ENCODE measurements at places on chromosomes 6 and 20. TPM values are rescaled to one million over a fixed set of nuclear protein-coding genes. Genes with fewer than 3 reads are reported as not detected.

The ZNF311 gene
- 4.6 TPM for total RNA-seq

The LYRM4 gene
- 29.0 TPM for total RNA-seq

The BMP7 gene
- 0.02 TPM for total RNA-seq

The FAM83B gene
- 0.20 TPM for total RNA-seq

The MTFR2 gene
- total RNA-seq: 12.0 TPM

The SEMG1 gene
- not detected for total RNA-seq

The ITPA gene
- 80.9 TPM for total RNA-seq

The CENPB gene
- total RNA-seq: 161 TPM

DNA sequence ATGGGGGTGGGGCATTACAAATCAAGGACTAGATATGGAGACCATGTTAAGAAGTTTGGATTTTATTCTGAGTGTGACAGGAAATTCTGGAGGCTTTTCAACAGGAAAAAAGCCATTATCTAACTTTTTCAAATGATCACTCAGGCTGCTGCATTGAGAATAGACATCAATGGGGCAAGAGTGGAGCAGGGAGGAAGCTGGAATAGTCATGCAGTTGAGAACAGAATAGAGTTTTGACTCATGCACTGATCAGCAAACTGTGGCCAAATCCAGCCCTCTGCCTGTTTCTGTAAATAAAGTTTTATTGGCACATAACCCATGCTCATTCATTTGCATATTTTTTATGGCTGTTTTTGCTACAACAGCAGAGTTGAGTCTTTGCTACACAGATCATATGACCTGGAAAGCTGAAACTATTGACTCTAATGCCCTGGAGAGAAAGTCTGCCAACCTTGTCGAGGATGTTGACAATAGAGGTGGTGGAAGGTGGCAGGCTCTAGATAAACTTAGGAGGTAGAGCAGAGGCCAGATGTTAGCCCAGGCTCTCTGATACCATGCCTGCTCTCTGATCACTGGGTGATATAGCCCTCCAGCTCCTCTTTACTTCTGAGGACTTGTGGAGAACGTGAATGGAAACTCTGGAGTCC lies 441.8 kb downstream of the PTPRT start:
- no peak for DNase-seq

GRCh38 chr20:63216041-63216848 lies at the start of gene YTHDF1:
YTHDF1 (minus strand) TSS chr20:63216131; CDS start chr20:63215892, 239 bp downstream.
- peak; percentile 96 for DNase-seq

DNA sequence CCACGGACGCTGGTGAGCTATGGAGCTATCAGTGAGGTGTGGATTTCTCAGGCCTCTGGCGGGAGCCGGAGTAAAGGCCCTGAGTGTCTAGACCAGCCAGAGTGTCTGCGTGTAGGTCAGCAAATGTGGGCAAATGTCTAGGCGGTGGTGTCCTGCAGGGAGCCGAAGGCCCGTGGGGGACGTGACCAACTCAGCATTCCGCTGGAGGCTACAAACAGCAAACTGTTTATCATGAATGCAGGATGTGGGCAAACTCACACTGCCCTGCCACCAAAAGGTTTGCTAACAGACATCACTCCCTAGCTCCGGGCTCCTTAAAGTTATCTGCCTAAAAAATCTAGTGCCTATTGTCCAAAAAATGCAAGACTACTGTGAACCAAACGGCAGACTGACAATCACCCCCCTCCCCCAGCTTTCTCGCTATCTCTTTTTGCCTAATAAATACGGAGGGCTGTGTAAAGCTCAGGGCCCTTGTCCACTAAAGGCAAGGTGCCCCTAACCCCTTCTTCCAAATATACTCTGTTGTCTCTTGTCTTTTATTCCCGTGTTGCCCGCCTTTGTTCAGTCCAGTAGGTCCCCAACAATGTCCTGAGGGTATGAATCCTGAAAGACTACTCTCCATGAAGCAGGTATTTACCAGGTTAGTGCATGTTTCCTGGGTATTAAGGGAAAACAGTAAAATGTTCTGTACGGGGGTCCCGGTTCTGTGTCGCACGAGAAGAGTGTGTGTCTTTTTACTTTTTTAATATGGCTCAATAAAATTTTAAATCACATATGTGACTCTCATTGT lies 29.0 kb upstream of the AFDN start:
- peak; percentile 41 for DNase-seq

DNA sequence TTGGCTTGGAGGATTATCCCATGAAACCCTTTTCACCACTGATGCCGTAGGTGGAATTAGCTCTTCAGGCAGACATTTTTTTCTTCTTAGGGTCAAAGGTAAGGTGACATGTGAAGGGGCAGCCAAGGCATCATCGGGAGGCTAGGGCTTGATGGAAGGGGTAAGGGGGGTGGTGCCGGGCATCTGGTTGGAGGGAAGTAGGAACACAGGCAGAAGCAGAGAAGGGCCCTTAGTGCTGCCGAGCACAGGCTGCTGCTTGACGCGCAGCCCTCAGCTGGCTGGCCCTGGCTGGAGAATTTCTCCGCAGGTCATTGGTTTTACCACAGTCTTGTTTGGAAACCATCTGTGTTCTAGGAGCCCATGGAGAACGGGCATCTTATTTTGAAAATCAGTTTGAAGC lies 54.7 kb downstream of the TRAF3IP2 start:
- DNase-seq: no peak

- DNase-seq: no peak
Measured at GRCh38 chr6:1230689-1231605, 81.0 kb upstream of the FOXQ1 start.

DNA sequence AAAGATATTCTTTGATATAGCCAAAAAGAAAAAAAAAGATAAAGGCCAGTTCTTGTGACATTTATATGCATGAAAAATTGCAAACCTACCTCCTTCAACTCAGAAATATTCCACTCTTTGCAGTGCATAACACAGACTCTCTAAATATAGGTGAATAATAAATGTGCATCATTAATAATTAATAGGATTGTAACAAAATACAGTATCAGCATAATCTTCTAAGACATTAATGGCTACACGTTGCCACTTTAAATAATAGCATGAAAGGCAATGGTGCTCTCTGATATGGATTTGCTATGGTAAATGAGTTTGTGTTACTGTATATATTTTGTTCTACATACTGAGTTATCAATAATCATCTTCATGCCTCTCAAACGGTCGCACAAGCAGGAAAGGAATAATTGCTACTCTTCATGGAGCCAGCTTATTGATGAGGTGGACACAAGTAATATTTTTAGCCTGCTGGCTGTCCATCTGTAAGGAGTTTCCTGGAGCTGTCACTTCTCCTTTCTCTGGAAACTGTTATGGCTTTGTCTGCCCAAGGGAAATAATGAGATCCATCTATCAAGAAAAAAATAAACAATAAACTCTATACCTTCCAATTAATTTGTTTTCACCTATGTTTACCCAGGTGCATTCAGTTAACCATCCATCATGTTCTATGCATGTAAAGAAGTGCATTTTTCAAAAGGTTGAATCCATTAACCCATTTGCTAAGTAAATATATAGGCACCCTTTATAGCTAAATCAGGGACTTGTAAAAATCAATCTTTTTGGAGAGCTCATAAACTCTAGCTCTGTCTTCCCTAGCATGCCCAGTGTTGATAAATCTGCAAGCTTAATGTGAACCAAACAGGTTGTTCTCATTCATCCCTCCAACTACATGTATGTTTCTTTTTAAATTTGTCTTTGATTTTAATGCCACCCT lies 253.0 kb downstream of the NKAIN2 start:
- DNase-seq: no peak

GRCh38 chr6:43937236-43938177 lies 167.5 kb downstream of the VEGFA start:
- DNase-seq: no peak

- peak; percentile 29 for DNase-seq
Measured at GRCh38 chr6:166683477-166683876, 56.4 kb upstream of the RPS6KA2 start.

DNA sequence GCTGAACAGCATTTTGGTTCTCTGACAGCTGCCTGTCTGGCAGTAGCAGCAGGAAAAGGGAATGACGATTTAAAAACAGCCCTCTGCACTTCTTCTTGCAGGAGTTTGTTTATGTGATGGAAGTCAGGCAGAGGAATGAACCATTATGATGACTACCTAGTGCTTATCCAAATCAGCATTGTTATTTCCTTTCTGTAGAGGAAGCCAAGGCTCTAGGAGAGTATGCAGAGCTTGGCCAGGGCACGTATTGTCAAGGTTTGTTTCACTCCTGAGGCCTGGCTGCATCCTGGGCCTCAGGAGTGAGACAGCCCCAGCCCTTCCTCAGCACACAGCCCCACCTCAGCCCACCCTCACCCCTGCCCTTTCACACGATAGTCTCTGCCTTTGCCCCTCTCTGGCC lies 68.5 kb downstream of the FAM229B start:
- DNase-seq: peak; percentile 63

DNA sequence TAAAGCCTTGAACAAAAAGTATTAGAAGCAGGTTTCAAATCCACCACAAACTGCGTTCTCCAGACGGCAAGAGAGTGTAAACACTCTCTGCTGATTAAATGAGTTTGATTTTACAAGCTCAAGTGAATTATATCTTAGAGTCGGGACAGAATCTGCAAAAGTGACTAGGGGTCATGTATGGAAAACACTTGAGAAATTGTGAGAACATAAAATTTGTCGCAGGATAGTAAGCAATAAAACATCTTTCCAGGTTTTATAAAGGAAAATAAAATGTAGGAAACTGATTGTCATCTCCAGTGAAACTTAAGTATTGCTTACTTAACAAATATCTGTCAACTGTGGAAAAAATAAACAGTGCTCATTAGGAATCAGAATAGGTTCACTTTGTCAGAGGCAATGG lies 374.2 kb downstream of the ARHGAP18 start:
- no peak for DNase-seq

DNA sequence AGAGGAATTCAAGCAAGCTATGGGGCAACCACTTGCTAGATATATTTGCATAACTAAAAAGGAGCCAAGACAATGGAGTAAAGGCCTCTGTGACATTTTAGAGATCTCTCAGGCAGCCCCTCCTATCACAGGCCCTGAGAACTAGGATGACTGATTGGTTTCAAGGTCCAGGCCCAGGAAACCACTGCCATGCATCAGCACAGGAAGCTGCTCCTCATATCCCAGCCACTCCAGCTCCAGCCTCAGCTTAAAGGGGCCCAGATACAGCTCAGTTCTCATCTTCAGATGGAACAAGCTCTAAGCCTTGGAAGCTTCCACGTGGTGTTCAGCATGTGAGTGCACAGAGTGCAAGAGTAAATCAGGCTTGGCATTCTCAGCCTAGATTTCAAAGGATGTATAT lies 21.1 kb upstream of the THBS2 start:
- peak; percentile 50 for DNase-seq

DNA sequence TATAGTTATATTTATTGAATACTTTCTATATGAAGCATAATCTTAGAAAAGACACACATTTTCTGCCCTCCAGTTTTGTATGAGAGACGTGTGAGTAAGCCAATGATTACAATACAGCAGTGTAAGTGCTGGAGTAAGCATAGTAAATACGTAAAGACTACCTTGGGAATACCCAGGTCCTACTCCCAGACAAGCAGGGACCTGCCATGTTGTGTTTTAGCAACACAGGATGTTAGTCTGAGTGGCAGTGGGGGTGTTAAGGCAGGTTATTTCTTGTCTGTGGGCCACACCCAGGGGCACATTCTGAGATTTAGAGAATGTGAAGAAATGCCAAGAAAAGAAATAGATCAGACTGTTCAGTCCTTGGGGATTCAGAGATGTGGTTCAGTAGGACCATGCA lies 34.3 kb upstream of the RNF144B start:
- DNase-seq: no peak

- peak; percentile 41 for DNase-seq
Measured at GRCh38 chr6:15987569-15987968, 141.3 kb upstream of the MYLIP start.

DNA sequence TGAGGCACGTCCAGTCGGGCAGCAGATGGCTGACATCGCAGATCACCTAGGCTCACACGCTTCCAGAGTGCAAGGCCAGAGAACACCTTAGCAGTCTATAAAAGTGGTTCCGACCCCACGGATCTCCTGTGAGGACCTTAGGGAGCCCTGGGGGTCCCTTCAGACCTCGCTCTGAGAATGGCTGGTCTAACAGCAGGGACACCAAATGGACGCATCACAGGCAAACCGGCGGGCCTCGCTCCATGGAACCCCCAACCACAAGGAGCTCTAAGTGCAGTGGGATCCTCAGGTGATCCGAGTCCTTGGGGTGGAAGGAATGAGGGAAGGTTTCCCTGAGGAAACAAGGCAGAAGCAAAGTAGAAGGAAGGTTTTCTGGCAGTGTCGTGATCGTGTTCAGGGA lies 135.4 kb downstream of the SMOC2 start:
- no peak for DNase-seq

DNA sequence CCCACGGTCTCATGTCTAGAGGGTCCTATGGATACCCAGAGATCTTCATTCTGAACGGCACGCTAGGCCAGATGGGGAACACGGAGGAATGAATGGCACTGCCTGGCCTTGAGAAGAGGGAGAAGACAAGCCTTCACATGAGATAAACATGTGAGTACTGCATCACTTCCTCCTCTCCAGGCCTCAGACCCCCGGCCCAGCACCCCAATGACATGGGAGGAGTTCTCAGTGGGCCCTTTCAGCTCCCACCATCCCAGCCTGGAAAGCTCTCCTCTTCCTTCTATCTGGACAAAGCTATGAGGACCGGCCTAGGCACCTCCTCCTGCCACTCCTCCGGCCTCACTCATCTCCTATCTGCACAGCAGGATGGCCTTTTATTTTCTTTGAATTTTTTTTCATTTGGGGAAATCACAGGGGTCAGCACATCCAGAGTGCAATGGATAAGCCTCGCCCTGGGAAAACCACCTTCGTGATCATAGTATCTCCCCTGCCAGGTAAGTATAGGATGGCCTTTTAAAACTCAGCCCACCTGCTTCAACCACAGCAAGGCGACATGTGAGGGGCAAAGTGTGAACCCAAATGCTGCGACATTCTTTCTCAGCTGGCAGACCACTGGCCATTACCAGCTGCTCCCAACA lies 39.2 kb upstream of the CDKN1A start:
- no peak for DNase-seq

DNA sequence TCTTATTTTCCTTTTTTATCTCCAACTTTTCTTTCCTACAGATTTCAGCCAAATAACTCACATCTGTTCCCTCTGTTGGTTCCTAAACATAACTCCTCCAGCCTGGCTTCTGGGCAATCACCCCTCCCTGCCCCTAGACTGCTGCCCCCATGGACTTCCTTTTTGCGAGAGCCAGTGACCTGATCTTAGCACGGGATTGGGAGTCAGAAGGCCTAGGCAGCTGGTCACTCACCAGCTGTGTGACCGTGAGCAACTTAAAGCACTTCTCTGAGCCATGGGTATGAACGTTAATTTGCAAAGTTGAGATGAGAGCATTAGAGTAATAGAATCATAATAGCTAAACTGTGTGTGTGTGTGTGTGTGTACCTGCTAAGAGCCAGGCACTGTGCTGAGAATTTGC lies 4.5 kb upstream of the MMP9 start:
- no peak for DNase-seq

- DNase-seq: peak; percentile 71
Measured at GRCh38 chr6:105994118-105994590, 92.0 kb upstream of the PRDM1 start.

DNA sequence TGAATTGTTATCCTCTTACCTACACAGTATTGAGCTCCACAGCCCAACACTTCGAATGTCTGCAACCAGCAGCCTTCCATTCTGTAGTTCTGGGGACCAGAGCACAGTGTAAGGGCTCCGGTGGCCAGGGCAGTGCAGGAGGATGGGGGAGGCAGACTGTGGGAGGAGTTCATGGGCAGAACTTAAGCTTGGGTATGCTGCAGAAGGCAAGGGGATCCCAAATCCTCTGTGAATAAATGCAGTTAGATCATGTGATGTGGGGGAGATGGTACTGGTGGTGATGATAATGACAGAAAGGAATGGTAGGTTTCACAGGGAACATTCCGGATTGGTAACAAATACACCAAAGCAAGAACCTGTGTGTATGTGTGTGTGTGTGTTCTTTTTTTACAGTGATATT lies 26.5 kb upstream of the CNKSR3 start:
- no peak for DNase-seq

All from M059J (cell line).